Chondrocyte (in vitro differentiated cells): ENCODE measurements at places on chromosomes 2 and 18. TPM values are rescaled to one million over a fixed set of nuclear protein-coding genes. Genes with fewer than 3 reads are reported as not detected.

The SP110 gene
- total RNA-seq, result 11.3 to 13.9 TPM (median 12.9 TPM) in 3 replicates

The COLEC11 gene
- total RNA-seq, result not detected in 3 replicates

The CSRNP3 gene
- total RNA-seq, result 3.7 to 8.2 TPM (median 3.7 TPM) in 3 replicates

The ADGRF3 gene
- total RNA-seq, result 0.10 to 0.85 TPM (median 0.12 TPM) in 3 replicates

The TMEM198 gene
- total RNA-seq, result 3.6 to 6.1 TPM (median 4.8 TPM) in 3 replicates

The RBKS gene
- 0.45 to 1.3 TPM (median 0.49 TPM) in 3 replicates for total RNA-seq

The ERFE gene
- total RNA-seq, result 1.8 to 10.3 TPM (median 9.4 TPM) in 3 replicates

The AMER3 gene
- total RNA-seq, result not detected in 3 replicates

The PER2 gene
- total RNA-seq, result 2.7 to 3.3 TPM (median 2.9 TPM) in 3 replicates

The NEU4 gene
- total RNA-seq, result 0.42 to 1.3 TPM (median 0.85 TPM) in 3 replicates

The C1D gene
- total RNA-seq, result 11.9 to 16.2 TPM (median 13.7 TPM) in 3 replicates

The PDE11A gene
- total RNA-seq, result 2.1 to 6.8 TPM (median 2.4 TPM) in 3 replicates

The MAL gene
- total RNA-seq, result not detected in 3 replicates

The TEX44 gene
- total RNA-seq, result not detected in 3 replicates

The GKN2 gene
- total RNA-seq, result not detected in 3 replicates

The EML6 gene
- 0.97 to 2.3 TPM (median 1.1 TPM) in 3 replicates for total RNA-seq

The LRP2 gene
- not detected in 3 replicates for total RNA-seq

The AQP12A gene
- total RNA-seq, result not detected in 3 replicates

The ZC3H15 gene
- 43.0 to 48.7 TPM (median 46.4 TPM) in 3 replicates for total RNA-seq

The RNF152 gene
- 58.6 to 137 TPM (median 137 TPM) in 3 replicates for total RNA-seq

The PARD3B gene
- total RNA-seq, result 24.3 to 39.6 TPM (median 24.9 TPM) in 3 replicates

The CCDC121 gene
- total RNA-seq, result 1.6 to 2.7 TPM (median 1.7 TPM) in 3 replicates

The CPLX4 gene
- not detected in 3 replicates for total RNA-seq

The ARMC9 gene
- 71.6 to 188 TPM (median 187 TPM) in 3 replicates for total RNA-seq

The ACMSD gene
- total RNA-seq, result not detected in 3 replicates

The LTBP1 gene
- total RNA-seq, result 302 to 398 TPM (median 392 TPM) in 3 replicates

The ADAM23 gene
- 19.2 to 24.5 TPM (median 22.7 TPM) in 3 replicates for total RNA-seq

The MATN3 gene
- total RNA-seq, result 17.0 to 17.7 TPM (median 17.0 TPM) in 3 replicates

The COL4A3 gene
- 1.2 to 6.8 TPM (median 1.4 TPM) in 3 replicates for total RNA-seq

The VAMP5 gene
- 1.8 to 2.4 TPM in 2 of 3 replicates, not detected in the other for total RNA-seq

The UGT1A8 gene
- total RNA-seq, result not detected in 3 replicates

The RFX8 gene
- total RNA-seq, result not detected in 3 replicates

The MREG gene
- total RNA-seq, result 1.8 to 4.5 TPM (median 2.7 TPM) in 3 replicates

The GPBAR1 gene
- 0.10 to 0.26 TPM (median 0.22 TPM) in 3 replicates for total RNA-seq

The DYSF gene
- total RNA-seq, result 83.0 to 115 TPM (median 112 TPM) in 3 replicates

The IGFBP5 gene
- total RNA-seq, result 403 to 502 TPM (median 500 TPM) in 3 replicates

The SOX11 gene
- 31.6 to 46.6 TPM (median 32.1 TPM) in 3 replicates for total RNA-seq

The LYPD1 gene
- 4.1 to 5.0 TPM in 2 of 3 replicates, not detected in the other for total RNA-seq

The SLC4A3 gene
- 9.7 to 17.2 TPM (median 17.2 TPM) in 3 replicates for total RNA-seq

The HOXD13 gene
- not detected in 3 replicates for total RNA-seq

The DOCK10 gene
- total RNA-seq, result 14.3 to 22.9 TPM (median 18.5 TPM) in 3 replicates

The IL1R2 gene
- total RNA-seq, result not detected in 3 replicates

The HADHA gene
- total RNA-seq, result 98.0 to 119 TPM (median 103 TPM) in 3 replicates

The CXCR4 gene
- not detected in 3 replicates for total RNA-seq

The REL gene
- total RNA-seq, result 4.9 to 6.8 TPM (median 5.4 TPM) in 3 replicates

The STK36 gene
- 42.1 to 63.2 TPM (median 42.7 TPM) in 3 replicates for total RNA-seq

The MC4R gene
- total RNA-seq, result not detected in 3 replicates
